ENCODE measurements at places on chromosomes 6 and 20.
A peak's percentile ranks its signal among the peaks of the same experiment; 100 is the strongest.

DNA sequence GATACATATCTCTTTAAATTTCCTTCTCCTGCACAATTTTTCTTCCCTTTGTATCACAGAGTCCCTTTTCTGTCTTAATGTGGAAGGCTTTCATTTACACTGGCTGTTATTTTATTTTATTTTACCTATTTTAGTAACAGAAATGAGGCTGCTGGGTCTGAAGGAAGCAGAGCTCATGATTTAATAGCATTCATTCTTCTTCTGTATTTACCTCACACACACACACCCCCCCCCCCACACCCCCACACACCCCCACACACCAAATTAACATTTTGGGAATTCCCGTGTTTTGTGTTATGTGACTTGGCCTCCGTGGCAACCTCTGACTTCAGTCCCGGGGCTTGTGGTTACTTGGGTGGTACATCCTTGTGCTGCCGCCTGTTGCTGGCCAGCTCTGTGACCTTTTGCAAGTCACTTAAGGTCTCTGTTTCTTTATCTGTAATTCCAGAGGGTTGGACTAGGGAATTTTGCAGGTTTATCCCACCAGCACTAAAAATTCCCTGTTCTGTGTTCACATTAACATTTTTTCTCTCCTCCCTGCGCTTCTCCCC is 108.8 kb downstream of the TIAM2 start:
- no peak for DNase-seq

- DNase-seq, result no peak
These were observed 125.8 kb downstream of the NFATC2 start for GRCh38 chr20:51416532-51417249.

DNA sequence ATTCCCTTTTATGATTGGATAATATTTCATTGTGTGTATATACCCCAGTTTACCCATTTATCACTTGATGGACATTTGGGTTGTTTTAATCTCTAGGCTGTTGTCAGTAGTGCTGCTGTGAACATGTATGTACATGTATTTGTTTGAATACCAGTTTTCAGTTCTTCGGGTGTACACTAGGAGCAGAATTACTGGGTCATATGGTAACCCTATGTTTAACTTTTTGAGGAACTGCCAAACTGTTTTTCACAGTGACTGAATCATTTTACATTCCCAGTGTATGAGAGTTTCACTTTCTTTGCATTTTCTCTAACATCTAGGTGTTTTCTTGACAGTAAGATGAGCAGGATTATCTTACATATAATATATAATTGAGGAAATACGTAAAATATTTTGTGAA is 44.7 kb upstream of the ADIG start:
- DNase-seq, result no peak

DNA sequence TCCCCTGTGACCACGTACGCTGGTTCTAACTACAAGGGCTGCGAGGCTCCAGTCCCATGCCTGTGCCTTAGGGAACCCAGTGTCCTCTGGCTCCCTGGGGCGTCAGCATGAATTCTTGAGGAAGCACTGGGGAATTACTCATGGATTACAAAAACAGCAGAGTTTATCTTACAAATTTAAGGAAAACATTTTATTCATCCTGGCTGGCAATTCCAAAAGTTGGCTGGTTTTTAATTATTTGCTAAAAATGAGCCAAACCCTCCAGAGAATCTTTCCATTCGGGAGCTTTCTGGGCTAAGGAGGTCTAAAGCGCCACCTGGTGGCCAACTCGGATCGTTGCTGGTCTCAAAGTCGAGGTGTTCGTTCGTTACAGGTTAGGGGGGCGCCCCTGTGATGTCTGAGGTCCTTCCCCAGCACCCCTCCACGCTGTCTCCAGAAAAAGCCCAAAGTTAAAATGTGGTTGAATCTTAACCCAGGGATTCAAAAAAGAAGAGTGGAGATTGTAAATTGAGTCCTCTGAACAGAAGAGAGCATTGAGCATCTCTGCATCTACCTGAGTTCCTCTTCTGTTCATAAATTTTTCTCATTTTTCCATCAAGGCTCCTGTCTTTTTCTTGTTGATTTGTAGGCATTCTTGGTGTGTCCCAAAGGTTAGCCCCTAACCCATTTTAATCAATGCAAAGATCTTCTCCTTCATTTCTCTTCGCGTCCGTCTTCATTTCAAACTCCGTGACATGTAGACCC is 99.4 kb downstream of the BFSP1 start:
- DNase-seq, result peak; percentile 46

GRCh38 chr20:42461965-42462593 is 727.6 kb downstream of the PTPRT start:
- no peak for DNase-seq

DNA sequence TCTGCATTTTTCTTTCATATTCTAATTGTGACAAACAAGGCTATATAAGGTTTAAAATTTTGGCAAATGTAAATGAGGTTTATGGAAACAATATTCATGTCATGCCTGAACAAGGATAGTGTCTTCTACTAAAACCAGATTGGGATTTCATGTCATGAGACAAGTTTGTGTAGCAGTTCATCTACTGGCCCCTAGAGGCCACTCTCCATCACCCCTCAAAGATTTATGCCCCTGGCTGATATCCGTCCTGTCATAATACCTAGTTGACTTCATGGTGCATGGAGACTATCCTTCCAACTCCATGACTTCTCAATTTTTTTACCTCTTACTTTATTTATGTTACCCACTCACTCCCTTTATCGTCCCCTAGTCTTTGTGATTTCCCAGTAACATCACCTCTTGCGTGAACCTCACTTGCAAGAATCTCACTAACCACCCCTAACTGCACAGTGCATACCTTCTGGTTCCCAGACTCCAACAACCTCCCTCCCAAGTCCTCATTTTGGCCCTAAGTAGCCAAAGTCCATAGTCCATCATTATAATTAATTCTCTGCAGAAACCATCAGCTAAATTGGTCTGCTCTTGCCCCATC is 179.8 kb downstream of the TASP1 start:
- DNase-seq, result peak; percentile 68

DNA sequence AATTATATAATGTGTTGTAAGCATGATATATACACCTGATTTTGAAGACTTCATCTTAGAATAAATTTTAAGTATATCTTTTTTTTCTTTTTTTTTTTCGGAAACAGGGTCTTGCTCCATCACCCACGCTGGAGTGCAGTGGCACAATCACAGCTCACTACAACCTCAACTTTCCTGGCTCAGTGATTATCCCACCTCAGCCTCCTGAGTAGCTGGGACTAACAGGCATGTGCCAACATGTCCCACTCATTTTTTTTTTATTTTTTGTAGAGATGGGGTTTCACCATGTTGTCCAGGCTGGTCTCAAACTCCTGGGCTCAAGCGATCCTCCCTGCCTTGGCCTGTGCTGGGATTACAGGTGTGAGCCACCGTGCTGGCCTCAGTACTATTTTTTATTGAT is 17.1 kb downstream of the VPS52 start:
- DNase-seq, result no peak

DNA sequence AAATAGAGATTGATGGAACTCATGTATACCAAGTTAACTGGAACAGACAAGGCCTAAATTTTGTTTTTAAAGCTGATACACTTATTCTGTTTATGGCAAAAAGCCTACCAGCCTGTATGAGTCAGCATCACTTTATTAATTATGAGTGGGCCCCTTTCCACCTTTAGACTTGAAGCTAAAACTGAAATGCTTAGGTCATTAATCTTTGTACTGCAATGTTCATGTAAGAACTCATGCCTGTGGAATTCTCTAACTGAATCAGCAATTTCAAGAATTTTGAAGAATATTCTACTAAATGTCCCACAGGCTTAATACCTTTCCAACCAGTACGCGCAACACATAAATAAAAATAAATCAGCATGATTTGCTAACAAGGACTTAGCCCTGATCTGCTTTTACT is 140.2 kb upstream of the PHACTR1 start:
- DNase-seq, result no peak

DNA sequence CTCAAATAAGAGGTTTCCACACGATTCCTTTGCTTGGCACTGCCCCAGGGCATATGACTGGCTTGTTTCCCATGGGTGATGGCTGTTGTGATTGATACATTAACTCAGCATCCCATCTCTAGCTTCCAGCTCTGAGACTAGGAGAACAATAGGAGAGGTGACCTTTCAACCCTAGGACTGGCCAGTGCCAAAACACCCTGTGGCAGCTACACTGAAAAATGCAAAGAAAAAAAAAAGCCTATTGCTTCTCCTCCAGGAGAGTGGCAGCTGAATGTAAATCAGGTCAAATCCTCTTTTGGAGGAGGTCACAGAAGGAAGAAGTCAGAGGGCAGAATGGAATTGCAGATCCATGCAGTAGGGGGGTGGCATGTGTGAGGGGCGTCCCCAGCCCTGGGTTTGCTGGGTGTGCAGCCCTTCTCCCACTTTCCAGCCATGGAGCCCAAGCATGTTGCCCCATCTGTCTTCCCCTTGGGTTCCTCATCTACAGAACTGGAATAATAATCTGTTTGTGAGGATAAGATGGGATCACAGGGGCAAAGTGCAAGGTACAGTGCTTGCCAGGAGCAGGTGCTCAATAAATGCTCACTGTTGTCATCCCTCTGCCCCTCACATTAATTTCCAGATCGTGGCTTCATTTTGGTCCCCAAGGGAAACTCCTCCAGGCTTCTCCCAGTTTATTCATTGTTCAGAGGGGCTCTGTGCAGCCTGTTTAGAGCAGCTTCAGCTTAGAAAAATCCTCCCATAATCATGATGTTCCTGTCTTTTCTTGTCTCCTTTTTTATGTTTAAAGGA is 245.0 kb upstream of the RIN2 start:
- no peak for DNase-seq

GRCh38 chr20:12849225-12849910 is 159.4 kb upstream of the SPTLC3 start:
- no peak for DNase-seq

DNA sequence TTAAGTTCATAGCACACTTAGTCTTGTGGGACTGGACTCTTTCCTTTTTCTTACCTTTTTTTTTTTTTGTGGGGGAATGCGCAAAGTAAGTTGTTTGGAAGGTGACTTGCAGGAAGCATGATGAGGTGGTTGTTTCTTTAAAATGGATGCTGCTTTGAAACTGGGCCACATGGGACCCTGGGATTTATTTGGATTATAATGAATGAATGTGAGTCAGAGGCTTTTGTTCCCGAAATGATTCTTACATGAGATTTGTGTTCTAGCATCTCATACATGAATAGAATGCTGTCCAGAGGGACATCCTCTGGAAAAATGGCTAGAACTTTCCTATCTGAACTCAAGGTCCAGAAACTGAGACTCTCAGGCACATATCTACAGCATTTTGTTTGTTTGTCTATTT is 236.6 kb upstream of the RNF24 start:
- DNase-seq, result no peak

DNA sequence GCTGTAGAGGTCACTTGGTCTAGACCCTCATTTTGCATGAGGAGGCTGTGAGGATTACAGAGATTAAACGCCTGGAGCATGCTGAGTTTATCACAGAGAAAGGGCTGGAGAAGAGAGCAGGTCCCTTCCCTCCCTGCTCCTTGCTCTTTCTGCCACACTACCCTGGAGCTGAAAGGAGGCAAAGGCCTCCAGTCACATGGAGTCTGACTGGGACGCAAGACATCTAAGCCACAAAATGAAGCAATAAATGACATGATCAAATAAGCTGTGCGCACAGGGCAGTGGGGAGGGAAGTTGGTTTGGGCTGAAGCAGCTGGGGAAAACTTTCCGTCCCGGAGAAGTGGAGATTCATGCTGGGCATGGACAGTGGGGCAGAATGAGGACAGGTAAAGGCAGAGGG is 33.3 kb downstream of the ATXN1 start:
- peak; percentile 37 for DNase-seq

DNA sequence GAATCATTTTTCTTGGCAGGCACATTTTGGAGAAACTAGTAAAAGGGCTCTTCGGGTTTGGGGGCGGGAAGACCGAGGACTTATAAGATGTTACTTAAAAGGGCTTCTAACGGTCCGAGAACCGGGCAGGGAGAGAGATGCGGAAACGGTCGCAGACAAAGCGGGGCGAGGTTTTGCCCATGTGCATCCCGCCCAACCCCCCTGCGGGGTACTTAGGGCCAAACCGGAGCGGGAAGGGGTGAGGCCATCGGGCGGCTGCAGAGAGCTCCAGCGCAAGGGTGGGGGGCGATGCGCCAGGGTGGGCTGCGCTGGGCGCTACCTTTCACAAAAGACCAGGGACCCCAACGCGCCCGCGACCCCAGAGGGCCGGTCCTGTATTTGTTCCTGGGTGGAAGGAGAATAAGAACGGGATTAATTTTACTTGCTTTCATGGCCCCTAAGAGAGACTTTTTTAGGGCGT is 616 bp downstream of the TUBB start:
- DNase-seq, result peak; percentile 53

DNA sequence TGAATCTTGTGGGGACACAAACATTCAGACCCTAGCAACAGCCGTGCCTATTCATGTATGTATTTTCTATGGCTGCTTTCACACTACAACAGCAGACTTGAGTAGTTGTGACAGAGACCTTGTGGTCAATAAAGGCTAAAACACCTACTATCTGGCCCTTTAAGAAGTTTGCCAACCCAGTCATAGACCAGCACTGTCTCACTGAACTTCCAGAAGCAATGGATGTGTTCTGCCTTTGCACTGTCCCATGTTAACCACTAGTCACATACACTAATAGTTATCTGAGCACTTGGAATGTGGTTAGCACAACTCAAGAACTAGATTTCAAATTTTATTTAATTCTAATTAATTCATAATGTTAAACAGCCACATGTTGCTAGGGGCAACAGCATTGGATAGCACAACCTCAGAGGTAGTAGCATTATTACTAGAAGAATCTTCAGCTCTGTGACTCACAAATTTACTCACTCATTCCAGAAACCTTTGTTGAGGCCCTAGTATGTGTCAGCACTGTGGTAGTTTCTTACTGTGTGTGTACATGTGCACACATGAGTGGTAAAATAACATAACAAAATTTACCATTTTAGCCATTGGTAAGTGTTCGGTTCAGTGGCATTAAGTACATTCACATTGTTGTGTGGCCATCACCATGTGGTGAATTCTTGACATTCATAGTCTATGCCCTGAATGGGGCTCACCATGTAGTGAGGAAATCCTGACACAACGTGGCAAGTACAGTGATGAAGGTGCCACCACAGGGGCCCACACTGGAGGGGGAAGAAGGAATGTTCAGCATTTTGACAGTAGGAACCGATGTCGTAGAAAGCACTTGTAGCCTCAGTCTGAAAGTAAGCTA is 107.3 kb downstream of the CEP57L1 start:
- DNase-seq, result no peak

- no peak for DNase-seq
These were observed 17.5 kb upstream of the SYNCRIP start for GRCh38 chr6:85660181-85660611.

GRCh38 chr6:17845598-17845997 is 138.9 kb upstream of the NUP153 start:
- no peak for DNase-seq

DNA sequence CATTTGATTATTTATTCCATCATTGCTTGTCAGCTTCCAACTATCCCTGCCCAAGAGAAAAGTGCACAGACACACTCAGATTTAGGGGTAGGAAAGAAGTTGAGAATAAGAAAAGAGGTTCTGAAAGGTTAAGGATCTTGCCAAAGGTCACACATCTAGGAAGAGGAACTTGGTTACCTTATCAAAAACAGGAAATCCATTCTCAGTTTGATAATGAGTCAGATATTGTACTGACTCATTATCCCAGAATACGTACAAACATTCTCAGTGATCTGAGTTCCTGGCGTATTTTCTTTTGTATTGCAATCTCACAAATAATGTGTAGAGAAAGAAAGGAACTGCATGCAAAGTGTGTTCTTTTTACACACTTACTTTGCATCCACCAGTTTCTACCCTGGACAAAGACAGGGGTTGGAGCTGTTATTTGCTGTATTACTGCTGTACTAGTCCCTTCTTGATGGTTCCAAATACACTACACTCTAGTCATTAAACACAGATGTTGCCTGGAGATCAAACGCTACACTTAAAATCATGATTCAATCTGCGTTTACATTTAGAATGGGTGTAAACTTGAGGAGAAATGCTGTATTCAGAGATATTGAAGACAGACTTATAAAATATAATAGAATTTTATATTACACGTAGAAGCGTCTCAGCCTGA is 545.7 kb downstream of the PRKN start:
- DNase-seq, result peak; percentile 19

Data from Kasumi-1 (cell line).